ENCODE measurements at places on chromosomes 13 and 19.

DNA sequence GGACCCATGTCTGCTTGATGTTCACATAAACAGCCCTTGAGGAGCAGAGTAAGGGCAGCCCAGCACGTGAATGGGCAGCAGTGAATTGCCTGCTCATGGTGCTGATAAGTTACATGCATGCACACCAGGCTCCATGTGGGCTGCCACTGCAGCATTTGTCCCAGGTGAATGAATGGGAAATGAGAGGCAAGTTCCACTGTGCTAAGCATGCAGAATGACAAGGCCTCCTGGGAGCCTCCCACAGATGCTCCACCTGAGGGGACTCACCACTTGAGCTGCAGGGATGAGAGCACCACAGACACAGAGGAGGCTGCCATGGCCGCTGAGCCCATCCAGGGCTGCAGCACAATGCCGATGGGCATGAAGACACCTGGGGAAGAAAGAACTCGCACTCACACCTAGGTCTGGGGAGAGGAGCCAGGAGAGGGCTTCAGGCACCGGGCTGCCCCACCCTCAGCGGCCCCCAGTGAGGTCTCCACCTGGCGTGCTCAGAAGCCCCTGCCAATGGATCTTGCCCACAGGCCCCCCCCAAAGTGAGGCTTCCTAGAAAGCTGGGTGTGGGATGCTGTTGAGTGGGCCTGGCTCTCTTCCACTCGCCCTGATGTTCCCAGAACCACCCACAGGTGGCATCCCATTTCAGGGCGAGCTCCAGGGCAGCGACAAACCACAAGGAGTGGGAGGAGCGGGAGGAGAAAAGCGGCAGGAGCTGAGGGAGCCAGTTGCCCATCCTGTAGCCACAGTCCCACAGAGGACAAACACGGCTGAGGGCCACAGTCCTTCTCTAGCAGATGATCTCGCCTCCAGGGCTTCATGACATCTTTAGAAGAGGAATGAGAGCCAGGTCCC, 73.8 kb downstream of the CCDC70 start:
- DNase-seq = no peak

DNA sequence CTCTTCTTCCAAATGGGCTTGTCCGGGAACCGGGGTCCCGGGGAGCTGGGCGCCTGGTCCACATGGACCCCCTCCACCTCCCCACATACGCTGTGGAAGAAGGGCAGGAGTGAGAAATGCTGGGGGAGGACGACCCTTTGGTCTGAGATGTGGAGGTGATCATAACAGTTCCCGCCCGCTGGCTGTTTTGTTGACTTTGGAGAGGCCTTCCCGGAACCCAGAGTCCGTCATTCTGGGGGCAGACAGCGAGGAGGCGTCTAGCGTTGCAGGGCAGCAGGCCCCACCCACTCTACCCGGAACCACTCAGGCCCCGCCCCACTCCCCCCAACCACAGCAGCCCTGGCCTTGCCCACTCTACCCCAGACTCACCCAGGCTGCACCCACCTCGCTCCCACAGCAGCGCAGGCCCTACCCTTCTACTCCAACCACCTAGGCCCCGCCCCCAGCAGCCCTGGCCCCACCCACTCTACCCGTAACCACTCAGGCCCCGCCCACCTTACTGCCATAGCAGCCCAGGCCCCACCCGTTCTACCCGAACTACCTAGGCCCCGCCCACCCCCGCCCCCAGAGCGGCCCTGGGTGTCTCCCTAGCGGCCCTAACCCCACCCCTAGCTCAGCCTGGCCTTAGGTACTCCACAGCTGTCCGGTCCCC, 7.1 kb downstream of the GPR108 start:
- DNase-seq = no peak

DNA sequence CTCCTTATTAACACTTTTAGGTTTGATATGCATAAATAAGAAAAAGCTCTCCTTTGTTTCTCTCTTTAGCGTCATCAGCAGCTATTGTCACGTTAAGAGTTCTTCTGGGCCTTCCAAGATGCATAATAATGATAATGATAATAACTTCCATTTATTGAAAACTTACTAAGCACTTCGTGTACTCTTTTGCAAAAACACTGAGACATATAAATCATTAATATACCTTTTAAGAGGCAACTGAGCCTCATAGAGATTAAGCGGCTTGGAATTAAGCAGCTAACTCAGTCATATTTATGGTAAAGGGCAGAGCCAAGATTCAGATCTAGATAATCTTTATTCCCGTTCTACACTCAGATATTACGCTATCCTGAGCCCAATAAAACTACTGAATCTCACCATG, 1105.1 kb downstream of the OLFM4 start:
- DNase-seq = no peak

GRCh38 chr19:31676271-31677004, 327.2 kb upstream of the TSHZ3 start:
- no peak for DNase-seq

DNA sequence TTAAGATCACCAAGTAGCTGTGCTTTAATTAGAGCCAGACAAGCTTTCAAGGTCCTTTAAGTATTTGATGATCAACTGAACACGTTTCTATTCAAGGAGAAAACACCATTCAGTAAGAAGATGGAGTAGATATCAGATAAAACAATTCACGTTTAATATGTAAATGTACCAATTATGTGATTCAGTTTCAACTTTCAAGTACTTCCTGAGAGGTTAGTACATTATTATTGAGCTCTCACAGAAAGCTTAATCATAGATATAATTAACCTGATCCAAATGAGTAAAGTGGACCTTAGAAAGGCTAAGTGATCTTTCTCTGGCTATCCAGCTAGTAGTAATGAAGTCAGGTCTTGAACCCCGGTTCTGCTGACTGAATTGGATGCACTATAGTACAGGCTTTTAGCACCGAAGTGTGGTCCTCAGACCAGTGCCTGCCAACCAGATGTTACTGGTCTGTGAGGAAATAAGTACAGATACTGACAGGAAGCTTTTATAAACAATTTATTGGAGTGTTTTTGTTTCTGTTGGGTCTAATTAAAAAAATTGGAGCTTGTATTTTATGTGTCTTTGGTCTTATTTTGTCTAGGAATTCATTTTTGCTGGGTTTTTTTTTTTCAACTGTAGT, 10.2 kb downstream of the CLN5 start:
- no peak for DNase-seq

DNA sequence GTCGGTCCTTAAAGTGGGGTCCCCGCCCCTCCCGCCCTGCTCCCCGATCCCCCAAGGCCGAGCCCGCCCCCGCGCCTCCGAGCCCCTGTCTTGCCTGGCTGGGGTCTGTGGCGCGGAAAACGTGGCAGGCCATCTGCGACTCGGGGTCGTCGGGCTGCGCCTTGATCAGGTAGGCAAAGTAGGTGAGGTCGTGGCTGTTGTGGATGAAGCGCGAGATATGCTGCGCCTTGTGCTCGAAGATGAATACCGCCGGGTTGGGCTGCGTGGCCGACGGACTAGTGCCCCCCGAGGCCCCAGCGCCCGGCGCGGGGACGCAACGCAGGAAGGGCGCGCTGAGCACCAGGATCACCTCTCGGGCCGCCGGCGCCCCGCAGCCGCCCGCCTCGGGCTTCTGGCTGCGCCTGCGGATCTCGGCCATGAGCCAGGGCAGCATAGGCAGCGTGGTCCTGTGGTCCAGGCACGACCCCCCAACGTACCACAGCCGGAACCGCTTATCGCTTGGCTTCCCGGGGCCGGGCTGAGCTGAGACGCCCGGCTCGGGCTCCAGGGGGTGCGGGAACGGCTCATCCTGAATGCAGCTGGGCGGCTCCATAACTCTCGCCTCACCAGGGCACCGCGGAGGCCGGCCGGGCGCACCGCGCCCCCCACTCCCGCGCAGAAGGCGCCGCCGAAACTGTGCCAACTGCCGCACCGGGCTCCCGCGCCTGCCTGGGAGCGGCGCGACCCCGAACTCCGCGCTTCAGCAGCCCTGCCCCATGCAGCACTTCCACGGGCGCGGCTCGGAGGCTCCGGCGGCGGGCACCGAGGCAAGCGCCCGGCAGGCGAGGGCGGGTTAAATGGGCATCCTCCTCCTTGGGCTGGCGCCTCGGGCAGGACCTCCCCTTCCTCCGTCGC, 546 bp downstream of the TBC1D4 start:
- peak; percentile 36 for DNase-seq
